ENCODE measurements at places on chromosomes 6 and 20.

GRCh38 chr6:44401138-44401537, 13.6 kb downstream of the CDC5L start:
- no peak for DNase-seq

- DNase-seq = no peak
These were observed 97.8 kb downstream of the PLEKHG1 start for GRCh38 chr6:150697515-150697914.

DNA sequence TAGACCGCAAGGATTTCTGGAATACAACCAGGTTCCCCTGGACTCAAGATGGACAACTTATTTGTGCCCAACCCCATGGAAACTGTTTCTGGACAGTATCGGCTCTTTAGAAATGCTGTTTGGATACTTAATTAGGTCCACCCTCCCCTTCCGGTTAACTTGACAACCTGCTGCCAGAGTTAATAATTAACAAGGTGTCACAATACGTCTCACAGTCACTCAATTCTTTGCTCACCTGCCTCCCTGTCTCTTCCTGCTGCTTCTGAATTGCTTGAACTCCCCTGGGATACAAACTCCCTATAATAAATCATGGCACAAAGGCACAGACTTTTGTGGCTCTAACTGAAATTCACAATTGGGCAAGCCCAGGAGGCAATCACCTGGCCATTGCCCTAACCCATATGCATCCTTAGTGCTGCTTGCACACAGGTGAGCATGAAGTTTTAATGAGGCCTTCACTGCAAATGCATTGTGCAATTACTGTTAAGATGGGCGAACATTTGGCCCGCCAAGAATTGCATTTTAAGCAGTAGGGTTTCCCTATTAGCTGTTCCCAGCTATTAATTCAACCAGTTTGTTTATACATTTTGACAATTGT, 504.4 kb upstream of the NOX3 start:
- no peak for DNase-seq

- peak; percentile 6 for DNase-seq
These were observed 87.3 kb downstream of the FAM120B start for GRCh38 chr6:170393807-170394399.

- DNase-seq = no peak
These were observed 279.4 kb downstream of the RFPL4B start for GRCh38 chr6:112626468-112627082.

Measured in CD4-positive, alpha-beta T cell treated with Interleukin-4 for 4 hours (primary cell).